HFFc6 (cell line): ENCODE measurements at places on chromosomes 4 and X.
A peak's percentile ranks its signal among the peaks of the same experiment; 100 is the strongest.

- no peak for DNase-seq
Observed at GRCh38 chr4:142339053-142339452, 507.0 kb downstream of the INPP4B start.

DNA sequence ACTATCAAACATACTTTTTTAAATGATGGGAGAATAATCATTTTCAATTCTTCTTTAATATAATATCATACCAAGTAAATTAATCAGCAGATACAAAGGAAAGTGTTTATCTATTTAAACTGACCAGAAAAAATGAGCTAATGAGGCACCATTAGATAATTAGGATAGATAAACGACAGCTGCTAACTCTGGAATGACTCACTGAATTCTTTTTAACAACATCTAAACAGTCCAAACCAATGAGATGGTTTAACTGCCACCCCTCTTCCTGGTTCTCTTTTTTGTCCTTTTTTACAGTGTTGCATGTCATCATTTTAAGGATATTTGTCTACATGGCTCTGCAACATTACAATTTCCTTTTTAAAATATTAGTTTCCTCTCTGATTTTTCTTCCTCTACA lies 41.6 kb downstream of the UNC5C start:
- no peak for DNase-seq

- DNase-seq = no peak
Observed at GRCh38 chr4:174521800-174522182, 497 bp downstream of the HPGD start.

DNA sequence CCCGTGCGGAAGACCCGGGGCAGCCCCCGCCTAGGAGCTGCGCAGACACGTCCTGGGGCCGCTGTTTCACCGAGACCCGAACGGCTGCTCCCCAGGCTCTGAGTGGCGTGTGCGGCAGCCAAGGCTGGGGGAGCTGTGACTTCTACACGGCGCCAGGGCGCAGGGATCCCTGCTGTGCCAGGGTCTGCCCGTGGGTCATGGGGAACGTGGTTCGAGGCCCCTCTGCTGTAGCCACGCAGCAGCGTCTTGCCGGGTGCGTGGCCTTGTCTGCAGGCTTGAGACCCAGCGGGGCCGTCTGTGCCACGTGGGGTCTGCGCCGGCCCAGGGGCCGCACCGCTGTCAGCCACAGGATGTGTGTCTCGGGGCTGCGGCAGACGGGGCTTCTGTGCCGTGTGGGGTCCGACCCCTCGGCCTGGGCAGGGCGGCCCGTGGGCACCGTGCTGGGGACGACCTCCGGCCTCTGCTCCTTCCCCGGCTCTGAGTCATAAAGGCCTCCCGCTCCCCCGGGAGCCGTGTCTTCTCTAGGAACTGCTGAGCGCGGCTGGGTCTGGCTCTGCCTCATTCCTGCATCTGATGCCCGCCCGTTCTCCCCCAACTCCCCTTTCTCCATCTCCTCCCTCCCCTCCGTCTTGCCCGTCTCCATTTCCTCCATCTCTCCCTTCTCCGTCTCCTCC lies 12.7 kb upstream of the GTPBP6 start:
- no peak for DNase-seq

DNA sequence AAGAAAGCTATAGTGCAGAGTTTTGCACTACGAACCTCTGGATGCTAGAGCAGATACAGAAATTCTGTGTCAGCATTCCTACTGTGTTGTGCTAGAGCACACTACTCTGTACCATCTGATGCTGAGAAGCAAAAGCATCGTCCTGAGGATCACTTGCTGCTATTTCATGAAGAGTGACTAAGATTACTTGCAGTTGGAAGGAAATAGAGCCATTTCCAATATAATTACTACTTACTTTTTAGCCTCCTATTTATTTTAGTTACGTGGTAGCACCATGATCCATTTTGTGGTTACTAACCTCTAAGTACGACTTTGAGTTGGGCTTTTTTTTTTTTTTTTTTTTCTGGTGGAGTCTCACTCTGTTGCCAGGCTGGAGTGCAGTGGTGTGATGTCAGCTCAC lies 226.7 kb downstream of the PALLD start:
- DNase-seq = no peak

- no peak for DNase-seq
Observed at GRCh38 chrX:19740744-19741143, 146.7 kb downstream of the SH3KBP1 start.

DNA sequence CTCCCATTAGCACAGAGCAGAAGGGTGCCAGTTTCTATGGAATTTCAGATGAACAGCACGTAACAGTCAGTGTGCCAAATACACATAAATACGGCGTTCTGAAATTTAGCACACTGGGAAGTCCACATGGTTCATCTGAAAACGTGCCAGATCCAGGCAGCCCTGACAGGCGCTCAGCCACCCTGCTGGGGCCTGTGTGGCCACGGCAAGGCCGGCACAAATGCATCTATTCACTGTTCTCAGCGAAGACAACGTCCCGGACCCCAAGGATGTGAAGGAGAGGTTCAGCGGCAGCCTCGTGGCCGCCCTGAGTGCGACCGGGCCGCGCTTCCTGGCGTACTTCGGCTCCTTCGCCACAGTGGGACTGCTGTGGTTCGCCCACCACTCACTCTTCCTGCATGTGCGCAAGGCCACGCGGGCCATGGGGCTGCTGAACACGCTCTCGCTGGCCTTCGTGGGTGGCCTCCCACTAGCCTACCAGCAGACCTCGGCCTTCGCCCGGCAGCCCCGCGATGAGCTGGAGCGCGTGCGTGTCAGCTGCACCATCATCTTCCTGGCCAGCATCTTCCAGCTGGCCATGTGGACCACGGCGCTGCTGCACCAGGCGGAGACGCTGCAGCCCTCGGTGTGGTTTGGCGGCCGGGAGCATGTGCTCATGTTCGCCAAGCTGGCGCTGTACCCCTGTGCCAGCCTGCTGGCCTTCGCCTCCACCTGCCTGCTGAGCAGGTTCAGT lies 15.6 kb downstream of the DGKQ start:
- no peak for DNase-seq

GRCh38 chr4:76067652-76068286 lies 6.7 kb upstream of the ART3 start:
- peak; percentile 71 for DNase-seq

DNA sequence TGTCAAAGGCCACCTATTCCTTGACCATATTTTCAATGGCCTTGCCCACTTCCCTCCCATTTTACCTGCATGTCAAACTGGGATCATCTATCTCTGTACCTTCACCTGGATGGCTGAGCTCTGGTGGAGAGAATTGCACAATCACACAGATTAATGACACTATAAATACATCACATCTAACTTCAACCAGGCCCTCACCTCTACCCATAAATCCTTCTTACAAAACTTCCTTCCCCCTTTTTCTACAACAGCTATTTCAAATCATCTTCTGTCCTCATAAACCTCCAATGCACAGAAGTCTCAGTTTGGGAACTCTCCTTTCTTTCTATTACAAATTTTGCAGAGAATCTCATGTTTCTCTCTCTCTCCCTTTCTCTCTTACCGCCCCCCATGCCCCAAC lies 9.2 kb downstream of the PALLD start:
- DNase-seq = no peak

- no peak for DNase-seq
Observed at GRCh38 chr4:109327641-109328040, 25.2 kb upstream of the COL25A1 start.

DNA sequence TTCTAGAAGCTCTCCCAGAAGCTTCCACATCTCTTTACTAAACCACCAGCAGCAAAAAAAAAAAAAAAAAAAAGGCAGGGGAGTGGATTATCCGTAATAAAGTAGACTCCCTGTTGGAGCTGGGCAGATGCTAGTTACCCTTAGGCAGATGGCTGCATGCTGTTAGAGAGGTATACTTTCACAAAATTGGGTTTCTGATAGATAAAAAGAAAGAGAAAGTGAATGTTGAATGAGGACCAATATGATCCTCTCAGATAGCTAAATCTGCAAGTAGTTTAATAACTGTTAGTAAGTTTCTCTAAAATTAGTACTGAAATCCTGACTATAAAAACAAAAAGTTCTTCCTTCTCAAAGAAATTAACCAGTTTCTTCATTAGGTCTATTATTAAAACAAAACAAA lies 195.4 kb downstream of the ANAPC10 start:
- no peak for DNase-seq

- DNase-seq = no peak
Observed at GRCh38 chr4:155666344-155667221, at the start of gene GUCY1A1. TSS of gene GUCY1A1 (plus strand) at chr4:155666848. CDS start at chr4:155696868, 30,020 bp downstream.

DNA sequence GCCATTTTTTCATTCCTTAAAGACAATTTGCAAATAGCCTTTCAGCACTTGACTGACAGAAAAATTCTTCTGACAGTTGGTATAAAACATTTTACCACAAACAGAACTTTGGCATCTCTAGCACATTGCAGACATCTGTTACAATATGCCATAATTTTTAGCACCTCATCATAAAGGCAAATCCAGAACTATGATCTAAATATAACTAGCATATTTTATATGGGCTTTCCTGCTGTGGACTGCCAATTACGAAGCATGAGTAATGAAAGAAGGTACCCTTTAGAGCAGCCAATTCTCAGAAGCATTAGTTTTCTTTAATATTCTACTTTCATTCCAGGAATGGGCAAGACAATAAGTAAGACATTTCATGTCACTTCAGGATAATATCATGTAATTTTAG lies 647.4 kb upstream of the GALNT7 start:
- no peak for DNase-seq

GRCh38 chr4:83382850-83383249 lies 48.2 kb upstream of the HPSE start:
- no peak for DNase-seq

DNA sequence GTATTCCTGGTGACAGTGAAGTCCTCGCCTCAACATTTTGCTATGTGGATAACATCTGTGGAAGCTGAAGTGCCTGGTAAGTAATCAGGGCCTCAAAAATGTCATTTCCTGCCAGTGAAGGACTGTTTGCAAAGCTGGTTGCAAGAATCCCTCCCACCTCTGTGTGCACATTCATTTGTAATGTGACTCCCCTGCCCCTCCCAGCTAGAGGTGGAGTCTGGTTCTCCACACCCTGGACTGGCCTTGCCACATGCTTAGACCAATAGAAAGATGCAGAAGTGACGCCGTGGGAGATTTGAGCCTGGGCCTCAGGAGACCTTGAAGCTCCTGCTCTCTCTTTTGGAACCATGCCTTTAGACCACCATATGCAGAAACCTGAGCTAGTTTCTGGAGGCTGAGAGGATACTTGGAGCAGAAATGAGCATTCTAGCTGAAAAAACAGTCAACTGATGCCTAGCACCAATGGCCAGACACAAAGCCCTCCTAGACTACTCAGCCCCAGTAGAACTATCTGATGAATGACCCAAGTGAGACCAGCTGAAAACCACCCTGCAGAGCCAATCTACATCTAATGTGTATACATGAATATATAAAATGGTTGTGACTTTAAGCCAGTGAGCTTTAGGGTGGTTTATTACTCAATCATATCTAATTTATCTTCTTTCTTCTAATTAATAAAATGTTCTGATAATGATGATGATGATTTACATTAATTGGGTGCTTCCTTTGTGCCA lies 47.8 kb upstream of the CRMP1 start:
- DNase-seq = no peak

DNA sequence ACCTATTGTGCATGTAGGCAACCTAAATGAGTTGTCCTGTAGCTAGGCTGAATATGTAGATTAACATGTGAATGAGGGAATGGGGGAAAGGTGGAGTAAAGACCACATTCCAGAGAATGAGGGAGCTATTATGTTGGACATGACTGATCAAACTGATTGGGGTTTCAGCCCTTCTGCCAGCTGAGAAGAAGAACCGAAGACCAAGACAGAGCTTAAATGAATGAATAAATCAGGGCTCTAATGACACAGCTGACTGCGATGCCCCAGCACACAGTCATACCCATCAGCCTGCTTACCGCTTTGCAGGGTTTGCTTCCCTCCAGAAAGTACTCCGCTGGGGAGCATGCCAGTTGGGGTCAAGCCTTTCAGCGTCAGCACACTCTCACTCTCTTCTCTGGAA lies 315.4 kb downstream of the PPP3CA start:
- no peak for DNase-seq
